Thymus (tissue), 14 donors: ENCODE measurements at places on chromosomes 4 and X. TPM values are rescaled to one million over a fixed set of nuclear protein-coding genes. Genes with fewer than 3 reads are reported as not detected.

STAP1 gene
- 17.3 TPM for total RNA-seq

- peaks cover under 1% of the 10 kb centered on the region for H3K27me3 ChIP-seq
- no peak overlapping the region for H3K27ac ChIP-seq
- no peak for DNase-seq
- no peaks in the 10 kb centered on the region for H3K36me3 ChIP-seq
- H3K4me1 ChIP-seq: peaks cover 7% of the 10 kb centered on the region
- no peak overlapping the region for H3K4me3 ChIP-seq
These were observed 7.3 kb downstream of the REPS2 start for GRCh38 chrX:16953606-16954211.

- H3K36me3 ChIP-seq: no peaks in the 10 kb centered on the region
- DNase-seq: no peak
- H3K4me1 ChIP-seq: no peaks in the 10 kb centered on the region
- no peak overlapping the region for H3K27ac ChIP-seq
These were observed 215.1 kb upstream of the SFRP2 start for GRCh38 chr4:154004016-154004415.

GRCh38 chr4:4689694-4690440 is 148.0 kb upstream of the STX18 start:
- H3K4me1 ChIP-seq: no peaks in the 10 kb centered on the region
- no peak overlapping the region for H3K4me3 ChIP-seq
- no peak for DNase-seq
- no peaks in the 10 kb centered on the region for H3K27me3 ChIP-seq
- no peaks in the 10 kb centered on the region for H3K36me3 ChIP-seq

- no peak overlapping the region for H3K27ac ChIP-seq
- H3K27me3 ChIP-seq: no peaks in the 10 kb centered on the region
- no peak for DNase-seq
- H3K36me3 ChIP-seq: no peaks in the 10 kb centered on the region
- no peaks in the 10 kb centered on the region for H3K4me1 ChIP-seq
- no peak overlapping the region for H3K4me3 ChIP-seq
These were observed 116.7 kb downstream of the TMA16 start for GRCh38 chr4:163611182-163611581.

- no peaks in the 10 kb centered on the region for H3K36me3 ChIP-seq
- DNase-seq: no peak
- H3K4me3 ChIP-seq: no peak overlapping the region
- no peaks in the 10 kb centered on the region for H3K4me1 ChIP-seq
These were observed 424.5 kb upstream of the CTSO start for GRCh38 chr4:156378033-156378665.

- H3K36me3 ChIP-seq: no peaks in the 10 kb centered on the region
- H3K27me3 ChIP-seq: no peaks in the 10 kb centered on the region
- no peak overlapping the region for H3K4me3 ChIP-seq
- H3K27ac ChIP-seq: no peak overlapping the region
- no peak for DNase-seq
- H3K4me1 ChIP-seq: no peaks in the 10 kb centered on the region
These were observed 411.9 kb upstream of the ACTRT1 start for GRCh38 chrX:128464116-128464515.

CTAG2 gene
- total RNA-seq: not detected

DNA sequence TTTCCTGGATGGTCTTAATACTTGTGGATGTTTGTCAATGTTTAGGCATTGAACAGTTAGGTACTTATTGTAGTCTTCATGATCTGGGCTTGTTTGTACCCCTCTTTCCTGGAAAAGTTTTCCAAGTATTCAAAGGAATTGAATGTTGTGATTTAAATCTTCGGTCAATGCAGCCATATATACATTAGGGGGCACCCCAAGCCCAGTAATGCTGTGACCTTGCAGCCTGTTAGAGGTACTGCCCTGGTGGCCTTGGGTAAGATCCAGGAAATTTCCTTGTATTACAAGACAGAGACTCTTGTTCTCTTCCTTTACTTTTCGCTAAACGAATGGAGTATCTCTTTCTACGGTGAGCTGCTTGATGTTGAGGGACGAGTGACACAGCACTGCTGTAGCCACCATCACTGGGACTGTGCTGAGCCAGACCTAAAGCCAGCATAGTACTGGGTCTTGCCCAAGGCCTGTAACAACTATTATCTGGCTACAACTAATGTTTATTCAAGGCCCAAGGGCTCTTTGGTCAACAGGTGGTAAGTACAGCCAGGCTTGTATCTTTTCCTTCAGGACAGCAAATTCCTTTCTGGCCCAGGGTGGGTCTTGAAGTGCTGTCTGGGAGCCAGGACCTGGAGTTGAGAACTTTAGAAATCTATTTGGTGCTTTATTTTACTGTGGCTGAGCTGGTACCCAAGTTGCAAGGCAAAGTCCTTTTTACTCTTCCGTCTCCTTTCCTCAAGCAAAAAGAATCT is 118.3 kb upstream of the ATOH1 start:
- DNase-seq: no peak
- H3K4me3 ChIP-seq: no peak overlapping the region
- no peaks in the 10 kb centered on the region for H3K4me1 ChIP-seq
- no peak overlapping the region for H3K27ac ChIP-seq
- no peaks in the 10 kb centered on the region for H3K36me3 ChIP-seq
- no peaks in the 10 kb centered on the region for H3K27me3 ChIP-seq

DNA sequence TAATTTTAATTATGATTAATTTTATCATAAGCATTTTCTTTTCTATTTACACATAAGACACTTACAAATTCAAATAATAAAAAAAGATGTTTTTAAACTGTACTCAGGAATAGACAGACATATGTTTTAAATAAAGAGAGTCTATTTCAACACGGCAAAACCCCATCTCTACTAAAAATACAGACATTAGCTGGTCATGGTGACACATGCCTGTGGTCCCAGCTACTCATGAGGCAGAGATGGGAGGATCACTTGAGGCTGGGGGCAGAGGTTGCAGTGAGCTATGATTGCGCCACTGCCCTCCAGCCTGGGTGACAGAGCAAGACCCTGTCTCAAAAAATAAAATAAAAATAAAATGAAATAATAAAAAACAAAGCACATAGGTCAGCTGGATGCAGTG is 14.8 kb downstream of the FAM9B start:
- no peak overlapping the region for H3K27ac ChIP-seq
- H3K4me3 ChIP-seq: no peak overlapping the region
- no peak for DNase-seq
- no peaks in the 10 kb centered on the region for H3K36me3 ChIP-seq
- H3K27me3 ChIP-seq: no peaks in the 10 kb centered on the region
- no peaks in the 10 kb centered on the region for H3K4me1 ChIP-seq

- no peaks in the 10 kb centered on the region for H3K27me3 ChIP-seq
- no peak overlapping the region for H3K27ac ChIP-seq
- H3K4me3 ChIP-seq: no peak overlapping the region
- DNase-seq: no peak
These were observed 73.3 kb downstream of the RBM46 start for GRCh38 chr4:154854362-154854761.

BMP3 gene
- 0.09 TPM for total RNA-seq

DNA sequence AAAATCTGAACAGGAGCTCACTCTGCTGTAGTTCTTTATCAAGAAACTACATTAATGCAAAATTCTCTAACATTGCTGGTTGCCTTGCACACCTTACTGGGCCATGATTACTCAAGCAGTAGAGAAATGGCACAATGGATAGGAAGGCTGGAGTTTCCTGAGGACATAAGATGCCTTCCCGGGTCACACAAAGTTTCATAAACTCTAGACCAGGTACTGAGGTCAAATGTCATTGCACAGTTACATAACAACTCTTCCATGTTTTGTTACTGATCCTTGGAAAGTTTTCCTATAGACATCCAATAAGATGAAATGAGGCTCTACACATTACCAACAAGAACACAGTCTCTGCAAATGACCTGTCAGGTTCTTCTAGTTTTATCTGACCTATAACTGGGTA is 9.9 kb downstream of the TEC start:
- peaks cover 4% of the 10 kb centered on the region for H3K36me3 ChIP-seq
- no peak for DNase-seq
- H3K4me3 ChIP-seq: no peak overlapping the region
- no peaks in the 10 kb centered on the region for H3K27me3 ChIP-seq

- no peak overlapping the region for H3K27ac ChIP-seq
- no peak overlapping the region for H3K4me3 ChIP-seq
- H3K4me1 ChIP-seq: no peaks in the 10 kb centered on the region
- no peak for DNase-seq
- H3K27me3 ChIP-seq: no peaks in the 10 kb centered on the region
These were observed 764.1 kb upstream of the TENM3 start for GRCh38 chr4:181479141-181479540.

- no peak overlapping the region for H3K4me3 ChIP-seq
- no peaks in the 10 kb centered on the region for H3K27me3 ChIP-seq
- H3K4me1 ChIP-seq: peaks cover 47% of the 10 kb centered on the region
- H3K27ac ChIP-seq: peak overlapping the region; percentile 64
These were observed 137.3 kb upstream of the RPL34 start for GRCh38 chr4:108483079-108483478.

GRCh38 chrX:44036336-44036735 is 63.1 kb upstream of the NDP start:
- H3K4me3 ChIP-seq: no peak overlapping the region
- no peak overlapping the region for H3K27ac ChIP-seq
- no peaks in the 10 kb centered on the region for H3K27me3 ChIP-seq
- no peak for DNase-seq

- H3K27ac ChIP-seq: no peak overlapping the region
- H3K4me3 ChIP-seq: no peak overlapping the region
These were observed 325.4 kb downstream of the PCDH10 start for GRCh38 chr4:133474501-133474900.

- no peaks in the 10 kb centered on the region for H3K4me1 ChIP-seq
- no peaks in the 10 kb centered on the region for H3K27me3 ChIP-seq
- no peak overlapping the region for H3K4me3 ChIP-seq
- no peak overlapping the region for H3K27ac ChIP-seq
These were observed 1.3 kb downstream of the TAB3 start for GRCh38 chrX:30887721-30888120.

- no peak for DNase-seq
- H3K27me3 ChIP-seq: no peaks in the 10 kb centered on the region
- peak overlapping the region; percentile 59 for H3K27ac ChIP-seq
- H3K4me3 ChIP-seq: no peak overlapping the region
These were observed 31.9 kb downstream of the RHOH start for GRCh38 chr4:40228497-40229365.

DNA sequence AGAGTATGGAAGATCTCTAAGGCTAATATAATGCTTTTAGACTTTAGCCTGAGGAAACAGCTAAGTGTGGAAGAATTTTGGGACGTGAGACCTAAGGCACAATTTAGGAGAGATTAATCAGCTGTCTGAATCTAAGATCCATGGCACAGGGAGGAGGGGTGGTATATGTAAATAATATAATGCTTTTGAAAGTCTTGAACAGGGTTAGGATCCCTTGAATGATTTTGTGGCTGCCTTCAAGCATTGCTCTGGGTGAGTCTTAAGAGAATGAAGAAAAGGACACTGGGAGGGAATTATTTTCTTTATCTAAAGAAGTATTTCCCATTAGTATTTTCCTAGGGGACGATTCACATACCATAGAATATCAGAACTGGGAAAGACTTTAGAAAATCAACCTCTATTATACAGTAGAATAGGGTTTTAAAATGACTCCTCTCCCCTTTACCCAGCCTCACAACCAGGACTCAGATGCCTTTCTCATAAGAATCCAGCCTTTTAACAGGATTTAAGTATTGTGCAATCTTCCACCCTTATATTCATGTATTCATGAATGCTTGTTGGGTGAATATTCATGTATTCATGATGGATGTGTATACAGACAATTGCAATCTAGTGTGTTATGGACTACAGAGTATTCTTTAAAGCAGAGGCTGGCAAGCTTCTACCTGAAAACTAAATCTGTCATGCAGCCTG is 664.2 kb upstream of the CPEB2 start:
- no peak for DNase-seq
- no peak overlapping the region for H3K4me3 ChIP-seq
- H3K36me3 ChIP-seq: no peaks in the 10 kb centered on the region

DNA sequence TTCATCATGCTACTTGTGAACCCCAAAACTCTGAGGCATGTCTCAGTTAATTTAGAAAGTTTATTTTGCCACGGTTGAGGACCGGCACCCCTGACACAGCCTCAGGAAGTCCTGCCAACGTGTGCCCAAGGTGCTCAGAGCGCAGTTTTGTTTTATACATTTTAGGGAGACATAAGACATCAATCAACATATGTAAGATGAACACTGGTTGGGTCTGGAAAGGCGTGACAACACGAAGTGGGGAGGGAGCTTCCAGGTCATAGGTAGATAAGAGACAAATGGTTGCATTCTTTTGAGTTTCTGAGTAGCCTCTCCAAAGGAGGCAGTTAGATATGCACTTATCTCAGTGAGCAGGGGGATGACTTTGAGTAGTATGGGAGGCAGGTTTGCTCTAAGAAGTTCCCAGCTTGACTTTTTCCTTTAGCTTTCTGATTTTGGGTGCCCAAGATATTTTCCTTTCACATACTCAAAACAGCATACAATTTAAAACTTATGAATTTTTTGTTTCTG is 98.9 kb downstream of the SYTL5 start:
- H3K4me3 ChIP-seq: no peak overlapping the region
- H3K27ac ChIP-seq: no peak overlapping the region
- no peaks in the 10 kb centered on the region for H3K27me3 ChIP-seq
- H3K36me3 ChIP-seq: no peaks in the 10 kb centered on the region
- DNase-seq: no peak
- no peaks in the 10 kb centered on the region for H3K4me1 ChIP-seq

DNA sequence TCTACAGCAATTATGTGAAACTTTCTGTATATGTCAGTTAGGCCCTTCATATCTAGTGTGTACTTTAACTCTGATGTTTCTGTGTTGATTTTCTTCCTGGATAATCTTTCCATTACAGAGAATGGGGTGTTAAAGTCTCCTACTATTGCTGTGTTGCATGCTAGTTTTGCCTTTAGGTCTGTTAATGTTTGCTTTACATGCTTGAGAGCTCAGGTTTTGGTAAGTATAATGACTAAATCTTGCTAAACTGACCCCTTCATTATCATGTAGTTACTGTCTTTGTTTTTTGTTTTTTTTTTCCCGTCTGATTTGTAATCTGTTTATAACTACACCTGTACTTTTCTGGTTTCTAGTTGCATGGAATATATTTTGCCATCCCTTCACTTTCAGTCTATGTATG is 63.6 kb upstream of the UGT2B15 start:
- no peak for DNase-seq
- H3K4me3 ChIP-seq: no peak overlapping the region
- no peaks in the 10 kb centered on the region for H3K4me1 ChIP-seq
- H3K27me3 ChIP-seq: no peaks in the 10 kb centered on the region
- no peak overlapping the region for H3K27ac ChIP-seq

- no peaks in the 10 kb centered on the region for H3K4me1 ChIP-seq
- no peak overlapping the region for H3K4me3 ChIP-seq
These were observed 23.4 kb upstream of the PRPS2 start for GRCh38 chrX:12767856-12768255.

ESX1 gene
- 0.05 TPM for total RNA-seq
